ELR (cell line): ENCODE measurements at places on chromosomes 3 and 15.

DNA sequence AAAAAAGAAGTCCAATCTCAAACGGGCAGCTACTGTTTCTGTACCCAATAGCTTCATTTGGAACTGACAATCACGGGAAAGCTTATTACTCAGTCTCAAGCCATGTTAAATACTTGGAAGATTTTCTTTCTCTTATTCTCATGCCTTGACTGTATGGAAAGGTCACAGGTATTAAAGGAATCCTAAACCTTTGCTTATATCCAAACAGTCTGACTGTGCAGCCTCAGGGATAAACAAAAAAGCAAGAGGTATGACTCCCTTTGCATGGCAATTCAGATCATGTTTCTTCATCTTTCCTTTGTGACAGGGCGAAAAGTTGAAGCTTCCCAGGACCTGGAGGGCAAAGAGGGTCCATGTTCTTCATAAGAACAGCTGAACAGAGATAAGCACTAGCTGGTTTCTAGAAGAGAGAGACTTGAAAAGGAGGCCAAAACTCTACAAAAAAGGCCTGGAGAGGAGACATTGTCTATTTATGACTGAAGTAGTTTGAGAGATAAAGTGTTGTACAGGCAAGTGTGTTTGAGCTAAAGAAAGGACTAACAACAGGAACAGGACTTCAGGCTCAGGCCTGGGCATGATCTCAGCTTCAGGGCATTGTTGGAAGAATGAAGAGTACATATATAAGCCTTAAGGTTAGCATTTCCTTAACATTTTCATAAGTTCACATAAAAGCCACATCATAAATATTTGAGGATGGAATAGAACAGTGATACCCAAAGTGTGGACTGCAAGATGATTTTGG lies 231.0 kb upstream of the THRB start:
- no peak for DNase-seq

GRCh38 chr3:181317508-181317907 lies 328.0 kb upstream of the DNAJC19 start:
- no peak for DNase-seq

- no peak for DNase-seq
These were observed 120.9 kb downstream of the DTWD1 start for GRCh38 chr15:49741712-49742111.

DNA sequence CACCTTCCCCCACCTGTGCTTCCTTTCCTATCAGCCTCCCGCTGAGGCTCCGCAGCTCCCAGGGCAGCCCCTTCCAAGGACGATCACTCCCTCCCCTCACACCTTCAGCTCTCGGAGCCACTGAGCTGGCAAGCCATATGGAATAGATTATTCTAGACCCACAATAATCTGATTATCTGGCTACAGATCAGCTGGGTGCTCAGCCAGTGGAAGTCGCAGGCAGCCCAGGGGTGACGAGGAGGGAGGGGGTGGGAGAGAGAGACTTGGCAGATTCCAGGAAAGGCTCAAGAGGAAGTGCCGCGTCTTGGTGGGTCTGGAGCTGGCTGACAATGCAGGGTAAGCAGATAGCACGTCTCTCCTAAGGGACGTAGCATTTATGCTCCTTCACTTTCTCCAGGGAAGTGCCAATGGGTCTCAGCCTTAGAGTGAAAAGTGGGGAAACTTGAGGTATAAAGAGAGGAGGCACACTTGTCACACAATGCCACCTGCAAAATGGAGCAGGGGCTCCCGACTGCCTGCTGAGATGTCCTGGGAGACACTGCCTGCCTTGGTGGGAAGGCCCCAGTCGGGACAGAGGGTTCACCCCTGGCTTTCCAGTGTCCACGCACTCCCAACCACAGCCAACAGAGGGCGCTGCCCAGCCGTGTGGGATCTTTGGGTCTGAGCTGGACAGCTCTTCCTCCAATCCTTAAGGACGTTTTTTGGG lies 9.4 kb upstream of the MESP1 start:
- peak; percentile 78 for DNase-seq

DNA sequence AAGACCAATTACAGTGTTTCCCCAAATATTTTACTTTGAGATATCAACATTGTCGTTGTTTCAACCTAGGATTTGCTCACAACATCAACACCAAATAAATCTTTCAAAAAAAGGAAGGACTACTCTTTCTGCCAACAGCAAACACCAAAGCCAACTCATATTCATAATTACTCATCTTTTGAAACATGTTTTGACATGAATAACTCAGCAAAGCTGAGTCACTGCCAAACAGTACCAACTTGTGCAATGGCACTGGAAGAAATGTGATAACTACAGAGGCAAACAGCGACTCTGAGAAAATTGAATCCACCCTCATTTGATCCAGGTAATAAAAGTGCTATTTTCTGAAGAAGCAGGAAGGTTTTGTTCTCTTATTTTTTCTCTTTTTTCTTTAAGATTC lies 67.2 kb downstream of the PEX5L start:
- peak; percentile 81 for DNase-seq

DNA sequence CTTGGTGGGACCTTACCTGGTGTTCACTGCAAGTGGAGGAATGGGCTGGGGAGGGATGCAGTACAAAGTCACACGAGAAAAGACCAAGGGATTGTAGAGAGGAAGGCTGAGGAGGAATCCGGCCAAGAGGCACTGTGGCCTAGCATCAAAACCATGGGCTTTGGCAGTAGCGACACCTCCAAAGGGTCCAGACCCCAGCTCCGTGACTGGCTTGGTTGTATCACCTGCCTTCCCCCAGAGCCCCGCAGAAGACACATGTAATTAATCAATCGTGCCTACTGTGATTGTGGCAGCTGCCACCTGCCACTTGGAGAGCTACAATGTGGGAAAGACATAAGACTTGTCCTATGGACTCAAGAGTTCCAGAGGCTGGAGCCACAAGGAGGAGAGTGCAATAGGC lies 54.7 kb downstream of the ST8SIA2 start:
- no peak for DNase-seq

DNA sequence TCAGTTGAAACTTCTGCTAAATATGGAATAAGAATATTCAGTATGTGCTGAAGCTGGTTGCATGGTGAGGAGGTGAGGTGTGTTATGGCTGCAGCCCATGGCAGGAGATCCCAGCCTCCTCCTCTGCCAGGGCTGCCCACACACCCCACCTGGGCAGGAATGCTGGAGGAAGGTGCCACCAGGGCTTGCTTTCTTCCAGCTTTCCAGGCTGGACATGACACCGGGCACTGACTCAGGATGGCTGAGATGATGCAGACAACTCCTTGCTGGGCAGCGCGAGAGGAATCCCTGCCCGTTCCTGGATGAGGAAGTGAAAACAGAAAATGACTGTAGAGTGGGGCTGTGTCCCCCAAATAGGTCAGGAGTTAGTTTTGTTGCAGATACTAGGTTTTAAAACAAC lies 14.1 kb downstream of the GABRG3 start:
- DNase-seq = no peak

- DNase-seq = no peak
These were observed 5.5 kb downstream of the ADGRG7 start for GRCh38 chr3:100614941-100615340.

DNA sequence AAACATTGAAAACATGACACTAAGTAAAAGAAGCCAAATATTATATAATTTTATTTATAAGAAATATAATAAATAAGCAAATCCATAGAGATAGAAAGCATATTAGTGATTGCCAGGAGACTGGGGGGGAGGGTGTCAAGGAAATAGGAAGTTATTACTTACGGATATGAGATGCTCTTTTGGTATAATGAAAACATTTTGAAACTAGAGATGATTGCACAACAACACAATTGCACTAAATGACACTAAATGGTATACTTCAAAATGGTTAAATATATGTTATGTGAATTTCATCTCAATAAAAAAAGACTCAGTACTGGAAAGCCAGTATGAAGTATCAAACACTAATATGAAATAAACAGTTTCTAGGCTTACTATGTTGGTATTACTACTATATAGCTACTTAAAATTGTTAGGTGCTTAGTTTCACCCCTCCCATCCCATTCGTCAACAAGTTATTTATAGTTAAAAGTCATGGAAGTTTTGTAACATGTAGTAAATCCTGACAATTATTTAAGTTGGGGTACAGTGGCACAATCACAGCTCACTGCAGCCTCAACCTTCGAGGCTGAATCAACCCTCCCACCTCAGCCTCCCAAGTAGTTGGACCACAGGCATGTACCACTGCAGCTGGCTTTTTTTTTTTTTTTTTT lies 43.7 kb downstream of the STAG1 start:
- DNase-seq = no peak

DNA sequence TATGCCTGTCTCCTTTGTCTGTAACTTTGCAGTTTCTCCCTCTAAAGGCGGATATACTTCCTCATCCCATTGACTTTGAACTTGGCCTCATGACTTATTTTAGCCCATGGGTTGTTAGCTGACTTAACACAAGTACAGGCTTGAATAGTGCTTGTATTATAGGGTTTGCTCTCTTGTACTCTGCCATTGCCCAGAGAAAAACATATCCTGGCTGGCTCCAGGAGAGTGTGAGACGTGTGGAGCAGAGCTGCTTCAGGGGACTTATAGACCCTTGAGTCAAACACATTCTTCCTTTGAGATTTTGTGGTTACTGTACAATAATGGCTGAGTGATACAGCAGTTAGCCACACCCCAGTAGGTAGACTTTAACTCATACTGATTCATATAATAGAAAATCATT lies 124.0 kb downstream of the RAP2B start:
- DNase-seq = peak; percentile 76

GRCh38 chr15:62390791-62391640 lies 225.9 kb upstream of the C2CD4B start:
- peak; percentile 50 for DNase-seq

GRCh38 chr3:58858126-58858525 lies 191.6 kb upstream of the FAM3D start:
- DNase-seq = no peak

- DNase-seq = no peak
These were observed 3.7 kb downstream of the GPR62 start for GRCh38 chr3:51958603-51959521.

DNA sequence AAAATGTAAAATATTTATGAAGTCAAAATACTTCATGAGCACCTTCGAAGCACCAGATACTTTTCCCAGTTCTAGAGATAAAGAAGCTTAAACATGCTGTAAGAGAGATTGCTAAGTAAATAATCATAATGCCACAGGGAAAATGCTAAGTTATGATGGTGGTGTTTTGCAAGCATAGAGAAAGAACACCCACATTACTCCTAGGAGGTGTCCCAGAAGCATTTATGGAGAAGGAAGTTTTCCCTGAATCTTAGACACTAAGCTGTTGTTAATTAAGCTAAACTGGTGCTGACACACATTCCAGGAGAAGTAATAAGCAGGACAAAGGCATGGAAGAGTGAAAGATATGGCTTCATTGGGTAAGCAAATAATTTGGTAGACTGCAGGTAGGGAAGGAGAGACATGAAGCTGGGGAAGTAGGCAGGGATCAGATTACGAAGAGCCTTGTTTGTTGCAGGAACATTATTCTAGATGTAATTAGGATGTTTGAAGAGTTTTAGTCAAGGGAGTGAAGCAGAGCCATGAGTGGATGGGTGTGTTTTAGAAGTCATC lies 40.4 kb upstream of the CHMP2B start:
- DNase-seq = no peak

- DNase-seq = peak; percentile 37
These were observed 80.5 kb upstream of the SLC24A5 start for GRCh38 chr15:48040166-48040817.

DNA sequence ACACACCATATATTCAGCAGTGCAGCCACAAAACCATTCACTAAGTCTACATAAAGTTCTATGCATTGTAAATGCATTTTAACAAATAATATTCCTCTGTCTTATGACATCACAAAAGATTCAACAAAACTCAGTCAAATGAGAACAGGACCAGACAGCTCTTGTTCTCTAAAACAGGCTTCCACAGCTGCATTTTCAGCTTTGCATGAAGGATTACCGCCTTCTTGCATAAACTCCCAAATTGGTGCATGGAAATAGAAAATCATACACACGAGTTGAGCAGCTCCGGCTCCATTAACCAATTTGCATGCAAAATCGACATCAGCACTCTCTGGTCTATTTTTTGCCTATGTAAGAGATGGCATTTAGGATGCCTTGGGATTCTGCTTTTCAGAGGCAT lies 66.4 kb downstream of the RFTN1 start:
- no peak for DNase-seq

GRCh38 chr3:165466856-165467255 lies 270.7 kb upstream of the SLITRK3 start:
- DNase-seq = peak; percentile 74

- peak; percentile 72 for DNase-seq
These were observed 13.2 kb upstream of the ATP2B2 start for GRCh38 chr3:10518506-10519150.

- DNase-seq = no peak
These were observed 114.0 kb downstream of the FAM174B start for GRCh38 chr15:92541291-92542200.

DNA sequence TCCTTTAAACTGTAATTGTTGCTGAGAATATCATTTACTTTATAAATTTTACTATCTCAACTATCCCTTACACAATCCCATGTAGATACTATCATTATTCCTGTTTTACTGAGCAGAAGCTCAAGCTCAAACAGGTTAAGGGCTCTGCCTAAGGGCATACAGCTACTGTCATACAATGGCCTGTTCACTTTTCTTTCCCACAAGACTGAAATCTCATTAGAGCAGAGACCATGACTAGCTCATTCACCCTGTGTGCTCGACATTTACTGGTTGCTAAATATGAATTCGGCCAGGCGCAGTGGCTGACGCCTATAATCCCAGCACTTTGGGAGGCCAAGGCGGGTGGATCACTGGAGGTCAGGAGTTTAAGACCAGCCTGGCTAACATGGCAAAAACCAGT lies 1.6 kb upstream of the MESP2 start:
- no peak for DNase-seq

GRCh38 chr15:71781965-71782265 lies 28.4 kb upstream of the NR2E3 start:
- DNase-seq = no peak

DNA sequence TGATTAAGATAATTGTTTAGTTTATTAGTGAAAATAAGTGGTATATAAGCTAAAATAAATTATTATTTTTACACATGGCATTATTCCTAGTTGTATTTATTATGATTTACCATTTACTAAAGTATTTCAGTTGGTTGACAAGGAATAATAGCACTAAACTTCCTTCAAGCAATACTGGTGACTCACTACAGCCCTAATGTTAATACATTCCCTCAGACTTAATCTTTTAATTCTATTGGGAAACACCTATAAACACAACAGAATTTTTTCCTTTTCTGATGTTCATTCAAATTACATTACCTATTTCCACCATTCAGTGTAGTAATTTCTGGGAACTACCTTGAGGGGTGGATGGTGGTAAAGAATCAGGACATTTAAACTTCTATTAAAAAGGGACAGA lies 264.0 kb downstream of the TIGIT start:
- peak; percentile 46 for DNase-seq

DNA sequence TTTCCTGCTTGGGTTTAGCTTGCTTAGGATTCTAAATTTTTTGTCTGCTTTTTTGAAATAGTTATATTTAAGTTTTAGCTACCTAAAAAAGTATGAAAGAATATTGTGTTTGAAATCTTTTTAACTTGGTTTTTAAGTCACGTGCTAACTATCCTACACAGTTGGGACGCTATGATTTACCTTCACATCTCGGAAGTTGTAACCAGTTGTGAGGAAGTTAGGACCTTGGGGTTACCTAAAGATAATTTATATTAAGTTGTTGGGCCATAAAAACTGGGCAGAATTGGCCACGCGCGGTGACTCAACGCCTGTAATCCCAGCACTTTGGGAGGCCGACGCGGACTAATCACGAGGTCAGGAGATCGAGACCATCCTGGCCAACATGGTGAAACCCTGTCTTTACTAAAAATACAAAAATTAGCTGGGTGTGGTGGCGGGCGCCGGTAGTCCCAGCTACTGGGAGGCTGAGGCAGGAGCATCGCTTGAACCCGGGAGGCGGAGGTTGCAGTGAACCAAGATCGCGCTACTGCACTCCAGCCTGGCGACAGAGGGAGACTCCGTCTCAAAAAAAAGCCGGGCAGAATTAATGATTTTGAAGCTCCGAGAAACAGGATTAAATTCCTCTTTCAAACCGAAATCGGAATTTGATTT lies 1.0 kb downstream of the ZFAND6 start:
- DNase-seq = peak; percentile 68
